ENCODE measurements at places on chromosomes 13 and 19.

DNA sequence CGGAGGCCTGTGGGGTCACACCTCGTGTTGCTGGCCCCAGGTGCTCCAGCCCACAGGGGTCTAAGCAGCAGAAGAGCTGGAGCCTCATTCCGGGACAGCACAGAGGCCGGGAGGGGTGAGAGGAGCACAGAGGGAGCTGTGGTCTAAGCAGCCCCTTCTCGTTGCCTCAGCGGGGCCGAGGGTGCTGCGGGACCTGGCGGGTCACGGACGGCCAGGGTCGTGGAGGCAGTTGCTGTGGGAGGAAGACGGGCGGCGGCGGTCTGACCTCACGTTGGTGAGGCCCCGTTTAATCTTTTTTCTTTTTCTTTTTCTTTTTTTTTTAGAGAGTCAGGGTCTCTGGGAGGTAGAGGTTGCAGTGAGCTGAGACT lies 21.7 kb downstream of the PIAS4 start:
- DNase-seq: no peak

DNA sequence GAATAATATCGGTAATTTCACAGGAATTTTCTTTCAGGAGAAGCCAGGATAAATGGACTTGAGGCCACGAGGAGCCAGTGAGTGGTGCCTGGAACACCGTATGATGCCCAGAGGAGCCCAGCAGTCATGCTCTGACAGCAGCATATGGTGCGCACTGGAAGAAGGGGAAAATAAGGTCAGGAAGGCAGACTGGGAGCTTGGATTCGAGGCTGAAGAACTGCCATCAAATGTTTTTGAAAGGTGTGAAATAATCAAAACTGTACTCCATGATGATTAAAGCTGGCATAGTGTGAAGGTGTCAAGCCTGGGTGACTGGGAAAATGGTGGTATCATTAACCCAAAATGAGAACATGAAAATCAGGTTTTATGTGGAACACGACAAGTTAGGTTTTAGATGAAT lies 374.2 kb downstream of the DIAPH3 start:
- DNase-seq: no peak

GRCh38 chr13:95136638-95137037 lies 164.6 kb downstream of the ABCC4 start:
- no peak for DNase-seq

- DNase-seq: no peak
Measured at GRCh38 chr19:29060813-29061364, 152.1 kb downstream of the UQCRFS1 start.

GRCh38 chr19:31068268-31068667 lies 281.0 kb downstream of the TSHZ3 start:
- DNase-seq: no peak

DNA sequence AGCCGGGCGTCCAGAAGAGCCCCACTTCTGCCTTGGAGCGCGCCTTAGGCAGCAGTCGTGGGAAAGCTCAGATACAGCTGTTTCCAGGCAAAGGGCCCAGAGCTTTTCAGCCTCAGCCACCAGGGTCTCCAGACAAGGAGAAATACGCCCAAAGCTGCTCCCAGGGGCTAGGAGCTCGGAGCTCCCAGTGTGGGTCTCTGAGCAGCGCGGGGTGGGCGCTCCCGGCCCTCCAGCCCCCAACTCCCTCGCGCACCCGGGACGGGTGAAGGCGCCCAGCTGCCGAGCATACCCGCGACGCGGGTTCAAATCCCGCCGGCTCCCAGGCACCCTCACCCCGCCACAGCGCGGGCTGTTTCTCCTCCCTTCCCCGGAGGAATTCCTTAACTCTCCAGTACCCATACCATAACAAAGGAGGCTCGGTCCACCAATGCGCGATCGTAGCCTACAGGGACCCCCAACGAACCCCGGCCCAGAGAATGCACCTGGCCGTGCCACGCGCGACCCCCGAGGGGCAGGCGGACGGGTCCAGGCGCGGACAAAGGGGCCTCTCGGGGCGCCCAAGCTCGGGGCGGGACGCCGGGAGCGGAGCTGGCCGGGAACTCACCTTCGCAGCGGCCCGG lies 507 bp downstream of the COL4A1 start:
- no peak for DNase-seq

DNA sequence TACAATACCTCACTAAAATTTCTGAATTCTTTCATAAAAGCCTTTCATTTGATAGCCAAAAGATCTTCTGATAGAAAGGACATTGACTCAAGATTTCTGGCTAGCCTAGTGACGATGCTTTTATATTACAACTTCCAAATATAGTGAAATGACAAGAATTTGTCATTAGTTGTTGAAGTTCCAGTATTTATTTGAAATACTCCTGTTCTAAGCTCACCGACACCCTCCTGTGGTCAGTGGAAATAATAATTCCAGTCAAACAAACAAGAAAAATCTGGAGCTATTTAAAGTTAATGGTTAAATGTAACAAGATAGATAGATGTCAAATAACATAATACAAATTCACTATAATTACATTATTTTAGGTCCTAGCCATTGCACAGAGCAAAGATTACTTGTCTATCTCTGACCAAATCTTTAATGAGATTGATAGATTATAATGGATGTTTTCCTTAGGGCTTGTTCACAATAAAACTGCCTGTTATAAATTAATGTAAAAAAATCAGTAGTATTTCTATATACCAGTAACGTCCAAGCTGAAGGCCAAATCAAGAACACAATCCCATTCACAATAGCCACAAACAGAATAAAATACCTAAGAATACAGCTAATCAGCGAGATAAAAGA lies 195.5 kb downstream of the RGCC start:
- no peak for DNase-seq

DNA sequence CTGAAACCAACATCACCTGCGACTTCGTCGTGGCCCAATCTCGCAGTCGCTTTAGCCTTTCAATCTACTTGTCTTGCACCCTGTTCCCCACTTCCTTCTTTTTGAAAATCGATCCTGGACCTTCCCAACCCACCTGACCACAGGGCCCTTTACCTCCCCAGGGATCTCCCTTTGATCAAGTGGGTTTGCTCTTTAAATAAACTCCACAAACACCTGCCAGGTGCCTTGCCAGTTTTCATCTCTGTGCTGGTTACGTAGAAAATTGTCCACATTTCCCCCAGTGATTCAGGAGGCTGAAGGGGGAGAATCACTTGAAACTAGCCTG lies 14.5 kb upstream of the RAB20 start:
- DNase-seq: no peak

DNA sequence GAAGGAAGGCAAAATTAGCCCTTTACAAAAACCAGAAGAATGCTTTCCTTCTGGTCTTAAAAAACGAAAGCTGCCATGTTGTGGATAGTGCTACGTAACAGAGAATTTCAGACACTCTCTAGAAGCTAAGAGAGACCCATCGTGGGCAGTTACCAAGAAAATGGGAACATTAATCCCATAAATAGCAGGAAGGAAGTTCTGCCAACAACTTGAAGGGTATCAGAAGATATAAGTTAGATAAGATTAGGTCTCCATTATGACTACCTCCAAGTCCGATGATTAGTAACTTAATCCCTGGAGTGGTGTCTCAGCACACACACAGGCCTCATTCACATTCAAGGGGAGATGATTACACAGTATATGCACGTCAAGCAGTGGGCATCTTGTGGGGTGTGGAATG lies 115.7 kb upstream of the TRPC4 start:
- no peak for DNase-seq

GRCh38 chr19:32627714-32628270 lies 46.8 kb downstream of the PDCD5 start:
- no peak for DNase-seq

- DNase-seq: peak; percentile 64
Measured at GRCh38 chr13:50801087-50801931, 42.2 kb downstream of the DLEU7 start.

GRCh38 chr13:101554420-101555125 lies 102.1 kb downstream of the ITGBL1 start:
- DNase-seq: no peak

GRCh38 chr19:8512115-8512967 lies 1.6 kb downstream of the ZNF414 start:
- DNase-seq: no peak

- DNase-seq: no peak
Measured at GRCh38 chr19:58020129-58020528, 13.7 kb upstream of the ZSCAN1 start.

DNA sequence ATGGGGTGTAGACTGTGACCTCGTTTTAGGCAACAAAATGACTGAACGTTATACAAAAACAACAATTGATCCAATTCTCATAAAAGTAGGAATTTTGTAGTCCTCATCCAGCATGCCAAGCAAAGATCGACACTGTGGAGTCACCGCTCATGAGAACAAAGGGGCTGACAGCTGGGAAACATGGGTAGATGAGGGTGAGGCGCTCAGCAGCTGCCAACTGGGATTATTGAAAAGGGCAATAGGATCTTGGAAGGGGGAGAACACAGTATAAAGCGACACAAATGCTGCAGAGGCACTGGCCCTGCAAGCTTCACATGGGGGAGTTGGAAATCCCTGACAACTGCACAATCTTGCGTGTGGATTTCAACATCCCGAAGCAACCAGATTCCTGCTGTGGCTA lies 5.4 kb upstream of the ZNF765 start:
- no peak for DNase-seq

DNA sequence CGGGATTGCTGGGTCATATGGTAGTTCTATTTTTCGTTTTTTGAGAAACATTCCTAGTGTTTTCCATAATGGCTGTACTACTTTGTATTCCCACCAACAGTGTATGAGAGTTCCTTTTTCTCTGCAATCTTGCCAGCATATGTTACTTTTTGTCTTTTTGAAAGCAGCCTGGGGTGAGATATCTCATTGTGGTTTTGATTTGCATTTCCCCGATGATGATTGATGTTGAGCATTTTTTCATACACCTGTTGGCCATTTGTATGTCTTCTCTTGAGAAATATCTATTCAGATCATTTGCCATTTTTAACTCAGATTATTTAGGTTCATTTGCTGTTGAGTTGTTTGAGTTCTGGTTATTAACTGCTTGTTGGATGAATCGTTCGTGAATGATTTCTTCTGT lies 18.5 kb upstream of the ATP12A start:
- DNase-seq: no peak

DNA sequence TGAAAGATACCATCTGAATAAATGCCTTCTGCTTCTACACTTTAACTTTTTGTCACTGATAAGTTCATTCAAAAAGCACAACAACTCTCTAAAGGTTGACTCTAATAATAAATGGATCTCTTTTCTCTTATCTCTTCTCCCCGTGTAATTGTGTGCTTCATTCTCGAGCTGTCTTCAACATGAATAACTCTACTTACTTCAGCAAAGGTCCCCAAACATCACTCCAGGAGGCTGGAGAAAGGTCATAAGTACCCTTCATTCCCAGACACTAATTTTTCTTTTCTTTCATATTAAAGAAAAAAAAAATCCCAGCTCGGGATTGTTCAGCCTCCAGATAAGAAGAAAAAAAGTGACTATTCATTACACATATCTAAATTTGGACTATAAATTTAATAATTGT lies 222.2 kb downstream of the FOXO1 start:
- no peak for DNase-seq

GRCh38 chr13:101204270-101205020 lies 211.9 kb downstream of the NALCN start:
- DNase-seq: no peak

DNA sequence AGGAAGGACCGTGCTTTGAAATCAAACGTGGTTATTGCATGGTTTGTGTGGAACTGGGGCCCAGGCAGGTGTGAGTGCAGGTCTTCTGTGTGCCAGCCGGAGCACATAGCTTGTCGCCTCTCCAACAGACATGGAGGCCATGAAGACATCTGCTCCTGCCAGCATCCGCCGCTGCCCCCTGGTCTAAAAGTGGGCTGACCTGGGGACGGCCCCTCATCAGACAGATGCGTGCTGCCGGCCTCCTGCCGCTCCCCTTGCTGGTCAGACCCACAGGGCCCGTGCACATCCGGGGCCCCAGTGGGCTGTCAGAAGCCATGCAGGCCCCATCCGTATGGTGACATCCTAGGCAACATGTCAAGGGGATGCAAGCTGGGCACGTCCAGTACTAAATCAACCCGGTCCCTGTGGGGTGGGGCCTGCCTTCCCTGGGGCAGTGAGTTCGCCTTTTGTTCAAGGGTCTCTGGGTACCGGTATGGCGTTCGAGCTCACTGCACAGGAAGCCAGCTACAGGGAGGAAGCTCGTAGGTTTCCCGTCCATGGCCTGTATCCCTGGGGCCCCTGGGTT lies 88.0 kb upstream of the MCF2L start:
- no peak for DNase-seq

DNA sequence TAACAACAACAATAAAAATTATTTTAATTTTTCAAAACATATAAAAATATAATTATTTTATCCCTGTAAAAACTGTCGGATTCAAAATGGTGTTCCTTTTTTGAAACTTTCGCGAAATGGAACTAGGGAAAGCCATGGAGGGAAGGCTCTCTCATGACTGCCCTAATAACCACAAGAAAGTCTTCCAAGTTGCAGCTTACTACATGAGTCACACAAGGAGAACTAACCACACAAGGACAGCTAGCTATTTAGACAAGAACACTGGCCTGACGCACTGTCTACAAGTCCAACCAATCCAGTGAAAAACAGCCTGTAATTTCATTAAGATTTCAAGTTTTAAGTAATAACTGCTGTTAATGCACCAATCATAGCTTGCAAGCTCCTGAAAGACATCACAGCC lies 319.2 kb upstream of the PCDH9 start:
- no peak for DNase-seq

- no peak for DNase-seq
Measured at GRCh38 chr13:44049081-44049945, 169.6 kb downstream of the LACC1 start.

- no peak for DNase-seq
Measured at GRCh38 chr13:20848203-20848602, 54.3 kb downstream of the XPO4 start.

DNA sequence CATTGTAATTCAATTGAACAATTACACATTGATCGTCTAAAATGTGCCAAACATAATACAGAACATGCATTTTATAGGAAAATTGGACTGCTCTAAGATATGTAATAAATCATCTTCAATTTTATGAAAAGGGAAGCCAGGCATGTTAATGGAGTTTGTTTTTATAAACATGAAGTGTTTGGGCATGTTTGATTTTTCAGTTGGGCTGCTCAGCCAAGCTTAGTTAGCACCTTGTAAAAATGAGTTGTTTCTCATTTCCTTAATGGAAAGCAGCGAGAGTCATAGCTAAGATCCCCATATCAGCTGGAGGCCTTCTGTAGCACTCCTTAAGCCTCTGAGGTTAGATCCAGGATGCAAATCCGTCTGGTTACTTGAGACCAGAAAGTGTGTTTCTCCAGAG lies 422.3 kb downstream of the SPRY2 start:
- no peak for DNase-seq

GRCh38 chr13:50543782-50544181 lies 299.7 kb downstream of the DLEU7 start:
- no peak for DNase-seq

DNA sequence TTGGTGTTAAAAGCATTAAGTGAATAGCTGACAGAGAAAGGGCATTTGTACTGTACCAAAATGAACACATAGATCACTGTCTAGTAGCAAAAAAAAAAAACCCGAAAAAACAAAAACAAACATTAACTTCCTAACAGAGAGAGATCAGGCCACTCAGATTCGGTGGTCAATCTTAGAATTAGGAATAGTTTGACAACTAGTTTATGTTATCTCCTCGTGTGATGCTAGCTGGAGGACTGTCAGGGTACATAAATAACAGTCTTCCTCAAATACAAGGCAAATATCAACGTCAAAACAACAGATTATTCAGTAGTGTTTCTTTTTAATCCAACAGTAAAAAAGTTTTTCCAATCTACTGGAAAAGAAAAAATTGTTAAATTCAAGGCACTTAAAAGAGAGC lies 1.7 kb downstream of the ZMYM5 start:
- DNase-seq: no peak

Measured in stimulated activated CD4-positive, alpha-beta T cell treated with anti-CD3 and anti-CD28 coated beads, Interleukin-2, amount 100 ng/mL, for 48 hours (primary cell).